Stimulated activated naive CD8-positive, alpha-beta T cell treated with anti-CD3 and anti-CD28 coated beads, Interleukin-15, Interleukin-2, amounts not matched to agents 100 U/mL and 50 U/mL, for 24 hours (primary cell): ENCODE measurements at places on chromosomes 13 and 19.

DNA sequence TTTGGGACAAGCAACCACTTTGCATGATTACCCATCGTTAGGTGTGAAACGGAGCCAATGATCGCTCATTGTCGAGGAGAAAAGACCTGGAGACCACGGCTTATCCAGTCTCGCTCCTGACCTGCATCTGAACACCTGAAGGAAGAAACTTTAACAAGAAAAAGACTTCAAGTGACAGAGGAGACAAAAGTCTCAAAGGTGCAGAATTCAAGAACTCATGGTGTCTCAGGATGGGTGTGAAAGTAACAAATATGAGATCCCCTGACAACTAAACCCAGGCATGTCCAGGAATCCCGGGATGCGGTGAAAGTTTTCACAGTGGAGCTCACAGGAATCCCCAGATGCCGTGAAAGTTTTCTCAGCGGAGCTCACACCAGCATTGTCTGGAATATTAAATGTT lies 6.3 kb upstream of the ATP11A start:
- no peak for DNase-seq

- no peak for DNase-seq
These were observed 7.9 kb downstream of the LIPE start for GRCh38 chr19:42419309-42419708.

- DNase-seq: no peak
These were observed 74.5 kb upstream of the FRY start for GRCh38 chr13:31956980-31957644.

DNA sequence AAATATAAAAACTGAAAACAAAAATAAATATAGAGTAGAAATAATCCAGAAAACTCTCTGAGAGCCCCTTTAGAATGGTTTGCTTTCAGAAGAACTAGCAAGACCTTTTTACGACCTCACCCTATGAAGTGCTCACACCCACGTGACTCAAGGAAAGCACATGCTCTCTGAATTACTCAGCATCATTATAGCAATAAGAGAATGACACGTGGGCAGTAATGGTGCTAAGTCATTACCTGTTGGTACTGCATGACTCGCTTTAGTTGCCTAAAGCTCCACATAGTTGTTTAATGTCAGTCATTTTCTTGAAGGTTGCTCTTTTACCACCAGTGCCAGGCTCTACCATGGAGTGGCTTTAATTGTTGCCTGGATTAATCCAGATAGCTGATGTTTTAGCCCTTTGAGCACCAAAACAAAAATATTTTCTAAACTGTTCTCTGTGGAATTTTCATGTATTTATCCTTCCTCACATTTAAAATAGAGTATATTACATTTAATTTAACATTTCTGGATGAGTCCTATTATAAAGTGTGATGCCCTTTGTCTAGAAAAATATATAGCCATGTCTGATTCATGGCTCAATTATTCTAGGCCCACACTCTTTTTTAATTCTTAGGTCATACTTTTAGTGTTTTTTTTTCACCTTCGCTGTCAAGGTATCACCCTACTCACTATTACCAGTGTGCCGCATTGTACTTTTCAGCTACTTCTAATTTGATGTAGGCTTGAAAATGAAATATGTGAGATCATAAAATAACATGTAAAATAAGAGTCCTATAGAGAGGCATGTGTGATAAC lies 56.8 kb downstream of the THSD1 start:
- DNase-seq: peak; percentile 8

DNA sequence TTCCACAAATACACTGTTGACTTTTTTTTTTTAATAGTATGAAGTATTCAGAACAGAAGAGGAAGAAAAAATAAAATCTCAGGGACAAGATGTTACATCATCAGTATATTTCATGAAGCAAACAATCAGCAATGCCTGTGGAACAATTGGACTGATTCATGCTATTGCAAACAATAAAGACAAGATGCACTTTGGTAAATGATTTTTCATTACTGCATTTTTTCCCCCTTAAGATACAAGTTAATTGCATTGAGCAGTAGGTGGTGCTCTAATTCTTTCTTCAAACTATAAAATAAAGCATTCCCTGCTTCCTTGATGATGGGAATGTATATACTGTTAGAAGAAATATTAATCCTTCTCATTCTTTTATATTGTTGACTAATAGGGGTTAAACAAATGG lies 17.1 kb downstream of the UCHL3 start:
- no peak for DNase-seq

DNA sequence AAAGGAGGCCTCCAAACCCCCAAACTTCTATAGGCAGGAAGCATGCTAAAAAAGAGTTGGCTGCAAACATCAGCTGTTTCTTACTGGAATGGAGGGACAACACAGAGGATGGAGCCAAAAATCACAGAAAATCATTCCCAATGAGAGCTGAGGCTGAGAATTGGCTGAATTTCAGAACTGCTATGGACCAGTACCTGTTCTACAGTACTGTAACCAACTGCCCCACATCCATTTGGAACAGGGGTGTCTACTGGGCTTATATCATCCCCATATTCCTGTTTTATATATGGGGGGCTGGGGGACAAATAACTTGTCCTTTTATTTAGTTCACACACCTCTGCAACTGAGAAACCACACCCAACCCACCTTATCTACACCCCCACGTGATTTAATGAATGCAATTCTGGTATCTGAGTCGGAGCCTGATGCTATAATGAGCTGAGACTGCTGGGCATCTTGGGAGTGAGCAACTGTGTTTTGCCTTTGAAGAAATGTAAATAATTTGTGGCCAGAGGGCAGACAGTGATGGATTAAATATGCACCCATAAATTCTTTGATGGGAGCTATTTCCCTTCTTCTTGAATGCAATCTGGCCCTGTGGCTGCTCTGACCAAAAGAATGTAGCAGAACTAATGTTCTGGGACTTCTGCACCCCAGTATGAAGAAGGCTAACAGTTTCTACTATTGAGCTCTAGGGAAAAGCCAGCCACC lies 82.6 kb downstream of the TBC1D4 start:
- no peak for DNase-seq

- no peak for DNase-seq
These were observed 1572.7 kb upstream of the PRR20A start for GRCh38 chr13:55567721-55568625.

DNA sequence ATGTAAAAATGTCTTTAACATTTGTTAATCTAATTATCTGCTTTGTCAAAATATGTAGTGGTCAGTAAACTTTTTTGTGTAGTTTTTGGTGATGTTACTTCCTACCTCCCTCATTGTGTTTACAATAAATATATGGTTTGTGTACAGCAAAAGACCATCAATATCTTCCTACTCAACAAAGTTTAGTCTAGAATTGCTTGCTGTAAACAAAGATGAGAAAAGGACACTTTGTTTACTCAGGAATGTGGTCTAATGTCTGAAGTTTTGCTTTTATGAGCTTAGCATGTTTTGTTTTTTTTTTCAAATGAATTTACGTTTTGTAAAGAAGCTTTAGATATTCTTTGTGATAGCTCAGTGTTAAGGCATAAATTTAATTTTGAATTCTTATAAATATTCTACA lies 563.5 kb upstream of the SPRY2 start:
- no peak for DNase-seq

- no peak for DNase-seq
These were observed 54.0 kb upstream of the GPR183 start for GRCh38 chr13:99361197-99361596.
